Mesothelial cell of epicardium (in vitro differentiated cells): ENCODE measurements at places on chromosomes 3 and 15.

DNA sequence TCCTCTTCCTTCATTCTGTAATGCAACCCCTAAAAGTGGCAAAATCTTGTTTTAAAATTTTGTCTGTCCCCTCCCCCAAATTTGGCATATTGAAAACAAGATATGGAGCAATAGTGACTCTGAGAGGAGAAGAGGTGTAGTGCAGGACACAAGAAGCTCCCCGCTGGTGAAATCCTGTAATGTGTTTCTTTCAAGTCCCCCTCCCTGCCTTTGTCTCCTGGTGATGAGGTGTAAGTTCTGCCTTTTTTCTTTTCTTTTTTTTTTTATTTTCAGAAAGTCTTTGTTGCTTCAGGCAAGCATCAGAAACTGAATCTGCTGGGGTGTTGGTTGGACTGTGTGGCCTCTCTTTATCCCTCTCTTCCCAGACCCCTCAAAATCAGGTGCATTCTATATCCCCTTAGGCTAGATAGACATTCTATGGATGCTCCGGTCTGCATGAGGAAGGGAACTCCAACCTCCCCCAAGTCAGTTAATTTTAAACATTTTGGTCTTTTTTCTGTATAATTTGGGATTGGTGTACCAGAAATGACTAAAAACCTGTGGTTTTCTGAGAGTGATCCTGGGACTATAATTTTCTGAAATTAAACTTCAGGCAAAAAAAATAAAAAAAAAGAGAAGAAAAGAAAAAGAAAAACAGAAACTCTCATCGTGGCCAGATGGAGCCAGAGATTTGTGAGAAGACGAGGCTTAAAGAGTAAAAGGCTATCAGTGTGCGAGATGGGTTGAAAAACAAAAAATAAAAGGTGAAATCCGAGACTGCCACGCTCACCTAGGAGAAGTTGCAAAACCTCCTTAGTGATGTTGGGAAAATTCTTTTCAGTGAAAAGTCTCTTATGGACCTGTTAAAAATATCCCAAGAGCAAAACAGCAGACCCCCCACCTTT lies 21.4 kb downstream of the ACKR2 start:
- H3K27ac ChIP-seq: no peak overlapping the region
- H3K27me3 ChIP-seq: no peaks in the 10 kb centered on the region
- no peak overlapping the region for H3K4me3 ChIP-seq
- DNase-seq: no peak

DNA sequence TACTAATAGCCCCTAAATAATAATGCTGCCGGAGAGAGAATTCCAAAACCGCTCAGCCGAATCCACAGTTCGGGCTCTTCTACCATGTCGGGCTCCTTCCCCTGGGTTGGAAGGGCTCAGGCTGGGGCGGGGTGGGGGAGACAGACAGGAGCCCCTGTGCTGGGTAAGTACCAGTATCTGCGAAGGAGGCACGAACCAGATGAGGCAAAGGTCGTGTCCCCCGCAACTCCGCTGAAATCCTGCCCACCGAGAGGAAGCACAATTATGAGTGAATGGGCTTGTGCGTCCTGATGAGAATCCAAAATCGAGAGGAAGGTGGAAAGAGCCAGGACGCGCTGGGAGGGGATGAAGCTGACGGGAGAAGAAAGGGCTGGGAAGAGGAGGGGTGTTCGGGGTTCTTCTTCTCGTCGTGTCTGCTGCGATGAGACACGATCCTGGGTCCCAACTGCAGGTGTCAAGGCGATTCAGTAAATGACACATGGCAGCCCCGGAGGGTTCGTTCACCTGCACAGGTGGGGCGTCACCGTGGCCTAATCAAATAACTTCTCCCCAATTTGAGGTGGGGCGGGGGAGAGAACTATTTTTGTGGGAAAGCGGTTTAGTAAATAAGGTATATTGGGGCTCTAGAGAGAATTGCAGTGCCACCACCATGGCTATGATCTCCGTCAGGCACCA lies 707 bp upstream of the FAM81A start:
- no peak for DNase-seq
- H3K4me1 ChIP-seq: peaks cover 14% of the 10 kb centered on the region
- H3K36me3 ChIP-seq: no peaks in the 10 kb centered on the region
- peak overlapping the region; percentile 35 for H3K27ac ChIP-seq
- peak overlapping the region; percentile 74 for H3K4me3 ChIP-seq
- H3K27me3 ChIP-seq: peaks cover 91% of the 10 kb centered on the region

DNA sequence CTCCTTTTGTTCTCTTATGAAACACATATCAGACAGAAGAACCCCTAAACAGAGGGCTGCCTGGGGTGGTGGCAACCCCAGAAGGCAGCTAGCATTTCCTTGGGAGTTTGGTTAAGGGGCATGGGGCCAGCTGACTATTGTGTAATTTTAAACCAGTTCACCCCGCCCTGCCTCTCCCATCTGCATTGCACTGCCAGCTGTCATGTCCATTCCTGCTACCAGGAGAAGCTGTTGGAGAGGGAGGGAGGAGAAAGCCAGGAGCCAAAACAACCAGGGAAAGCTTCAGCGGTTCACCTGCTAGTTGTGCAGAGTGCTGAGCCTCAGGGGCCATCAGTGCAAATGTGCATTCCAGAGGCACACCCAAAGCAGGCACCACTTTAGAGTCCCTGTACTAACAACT lies 47.6 kb upstream of the ATP1B3 start:
- no peak overlapping the region for H3K4me3 ChIP-seq
- DNase-seq: no peak

GRCh38 chr3:49903451-49904424 lies at the start of gene MST1R:
MST1R (minus strand) TSS chr3:49903873; CDS start chr3:49903609, 264 bp downstream.
- no peaks in the 10 kb centered on the region for H3K27me3 ChIP-seq
- no peaks in the 10 kb centered on the region for H3K36me3 ChIP-seq
- peak within 1 kb of the TSS; percentile 63 for H3K4me3 ChIP-seq
- H3K4me1 ChIP-seq: peaks cover 9% of the 10 kb centered on the region
- no peak within 1 kb of the TSS for H3K27ac ChIP-seq
- peak; percentile 58 for DNase-seq

- no peak for DNase-seq
- H3K27me3 ChIP-seq: peaks cover 23% of the 10 kb centered on the region
- H3K4me3 ChIP-seq: no peak overlapping the region
- H3K27ac ChIP-seq: no peak overlapping the region
- no peaks in the 10 kb centered on the region for H3K4me1 ChIP-seq
- H3K36me3 ChIP-seq: no peaks in the 10 kb centered on the region
These were observed 166.0 kb upstream of the EIF1B start for GRCh38 chr3:40143283-40144090.

DNA sequence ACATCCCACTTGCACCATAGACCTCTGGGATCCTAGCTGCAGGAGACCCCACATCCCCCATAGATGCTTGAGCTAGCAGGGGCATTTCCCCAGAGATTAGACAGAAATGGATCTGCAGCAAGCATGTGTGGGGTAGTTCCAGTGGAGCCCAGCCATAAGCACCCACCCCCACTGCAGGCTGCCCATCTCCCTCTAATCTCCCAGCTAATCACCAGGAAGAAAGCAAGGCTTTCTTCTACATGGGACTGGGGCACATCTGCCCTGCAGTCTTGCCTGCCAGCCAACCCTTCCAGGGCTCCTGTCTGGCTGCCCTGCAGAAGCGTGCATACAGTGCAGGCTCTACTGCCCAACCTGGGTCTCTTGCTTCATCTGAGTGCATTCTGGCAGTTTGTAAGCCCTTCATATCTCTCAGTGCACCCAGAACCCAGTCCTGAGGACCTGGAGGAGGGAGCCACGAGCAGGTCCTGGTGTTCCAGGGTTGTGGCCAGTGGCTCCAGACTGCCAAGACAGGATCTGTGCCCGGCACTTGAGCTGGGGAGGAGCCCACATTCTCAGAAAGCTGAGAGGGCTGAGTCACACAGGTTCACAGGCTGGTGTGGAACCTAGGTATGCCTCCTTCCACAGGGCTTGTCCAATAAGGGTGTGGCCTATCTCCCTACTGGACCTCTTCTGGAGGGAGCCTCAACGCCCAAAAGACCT lies 49.9 kb upstream of the IGSF11 start:
- no peak overlapping the region for H3K27ac ChIP-seq
- no peaks in the 10 kb centered on the region for H3K36me3 ChIP-seq
- H3K4me3 ChIP-seq: no peak overlapping the region
- no peak for DNase-seq
- no peaks in the 10 kb centered on the region for H3K4me1 ChIP-seq

GRCh38 chr15:62847900-62848489 lies 194.6 kb upstream of the TPM1 start:
- peaks cover 59% of the 10 kb centered on the region for H3K4me1 ChIP-seq
- H3K27me3 ChIP-seq: no peaks in the 10 kb centered on the region
- H3K27ac ChIP-seq: peak overlapping the region; percentile 59
- H3K36me3 ChIP-seq: no peaks in the 10 kb centered on the region

DNA sequence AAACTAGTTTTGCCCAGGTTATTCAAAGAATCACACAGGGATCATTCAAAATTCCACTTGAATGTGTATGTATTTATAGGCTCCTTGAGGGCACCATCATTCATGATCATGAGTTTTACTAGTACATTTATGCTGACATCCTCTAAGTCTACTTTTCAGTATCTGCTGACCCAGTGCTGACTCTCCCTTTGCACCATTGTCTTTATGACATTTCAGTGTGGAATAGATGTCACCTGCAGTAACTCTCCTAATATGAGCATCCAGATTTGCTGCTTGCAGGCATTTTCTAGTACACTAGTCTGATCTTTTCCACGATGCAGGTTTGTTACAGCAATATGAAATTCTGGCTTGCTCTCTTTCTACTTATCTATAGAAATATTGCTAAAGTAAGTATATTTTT lies 1603.5 kb downstream of the SI start:
- H3K4me3 ChIP-seq: no peak overlapping the region
- H3K4me1 ChIP-seq: no peaks in the 10 kb centered on the region
- no peak overlapping the region for H3K27ac ChIP-seq
- peaks cover 2% of the 10 kb centered on the region for H3K36me3 ChIP-seq

- H3K4me1 ChIP-seq: peaks cover 20% of the 10 kb centered on the region
- no peak for DNase-seq
- peaks cover 15% of the 10 kb centered on the region for H3K36me3 ChIP-seq
- H3K27ac ChIP-seq: no peak overlapping the region
- H3K27me3 ChIP-seq: no peaks in the 10 kb centered on the region
These were observed 33.2 kb downstream of the ITGB5 start for GRCh38 chr3:124854009-124854408.

DNA sequence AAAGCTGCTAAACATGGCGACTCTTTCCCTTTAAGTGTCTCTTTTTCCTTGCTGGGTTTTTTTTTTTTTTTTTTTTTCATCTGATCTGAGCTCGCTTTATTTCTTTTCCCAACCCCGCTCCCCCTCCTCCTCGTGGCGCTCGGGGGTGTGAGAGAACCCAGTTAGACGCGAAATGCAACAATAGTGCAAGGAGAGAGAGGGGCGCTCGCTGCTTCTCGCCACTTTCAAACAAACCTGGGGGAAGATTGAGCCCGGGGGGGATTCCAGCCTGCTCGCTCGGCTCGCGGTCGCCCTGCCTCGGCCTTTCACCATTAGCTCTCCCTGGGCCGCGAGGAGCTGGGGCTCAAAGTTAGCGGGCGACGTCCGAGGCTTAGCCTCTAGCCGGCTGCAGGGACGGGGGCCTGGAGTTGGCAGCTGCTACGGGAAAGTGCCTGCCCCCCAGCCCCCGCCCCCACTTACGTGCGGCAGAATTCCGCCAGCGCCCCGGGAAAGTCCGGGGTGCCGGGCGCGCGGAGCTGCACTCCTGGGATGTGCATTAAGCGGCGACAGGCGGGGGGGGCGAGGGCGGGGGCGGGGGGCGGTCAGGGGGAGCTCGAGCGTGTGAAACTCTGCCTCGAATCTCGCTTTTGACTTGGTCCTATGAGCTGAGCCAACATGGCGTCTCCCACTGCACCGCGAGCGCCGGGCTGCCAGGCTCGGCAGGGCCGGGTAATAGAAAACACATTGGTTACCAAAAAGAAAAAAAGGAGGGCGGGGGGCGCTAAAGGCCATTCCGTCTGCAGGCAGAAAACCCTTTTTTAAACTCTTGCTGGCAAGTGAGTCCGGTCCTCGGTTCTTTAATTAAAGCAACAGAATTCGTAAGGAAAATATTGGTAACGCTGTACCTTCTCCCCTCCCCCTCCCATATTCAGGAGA lies 10.4 kb downstream of the NR2F2 start:
- peak overlapping the region; percentile 98 for H3K27ac ChIP-seq
- H3K36me3 ChIP-seq: peaks cover 27% of the 10 kb centered on the region
- peak overlapping the region; percentile 89 for H3K4me3 ChIP-seq
- no peak for DNase-seq

DNA sequence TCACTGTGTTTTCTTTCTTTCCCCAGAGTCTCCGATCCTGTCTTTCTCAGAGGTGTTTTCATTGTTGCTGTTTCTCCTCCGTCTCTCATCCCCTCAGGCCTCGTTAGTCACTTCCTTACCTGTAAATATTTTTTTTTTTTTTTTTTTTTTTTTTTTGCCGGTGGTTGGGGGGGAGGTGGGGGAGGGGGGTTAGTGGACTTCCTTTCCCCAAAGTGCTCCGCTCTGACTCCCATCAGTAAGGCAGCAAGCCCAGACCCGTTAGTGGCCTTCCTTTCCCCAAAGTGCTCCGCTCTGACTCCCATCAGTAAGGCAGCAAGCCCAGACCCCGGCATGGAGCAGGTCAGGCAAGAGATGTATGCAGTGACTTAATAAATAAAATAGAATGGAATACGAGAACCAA lies 97.1 kb upstream of the TNFAIP8L3 start:
- no peaks in the 10 kb centered on the region for H3K4me1 ChIP-seq
- H3K4me3 ChIP-seq: no peak overlapping the region
- no peaks in the 10 kb centered on the region for H3K36me3 ChIP-seq
- no peak overlapping the region for H3K27ac ChIP-seq
- no peak for DNase-seq

DNA sequence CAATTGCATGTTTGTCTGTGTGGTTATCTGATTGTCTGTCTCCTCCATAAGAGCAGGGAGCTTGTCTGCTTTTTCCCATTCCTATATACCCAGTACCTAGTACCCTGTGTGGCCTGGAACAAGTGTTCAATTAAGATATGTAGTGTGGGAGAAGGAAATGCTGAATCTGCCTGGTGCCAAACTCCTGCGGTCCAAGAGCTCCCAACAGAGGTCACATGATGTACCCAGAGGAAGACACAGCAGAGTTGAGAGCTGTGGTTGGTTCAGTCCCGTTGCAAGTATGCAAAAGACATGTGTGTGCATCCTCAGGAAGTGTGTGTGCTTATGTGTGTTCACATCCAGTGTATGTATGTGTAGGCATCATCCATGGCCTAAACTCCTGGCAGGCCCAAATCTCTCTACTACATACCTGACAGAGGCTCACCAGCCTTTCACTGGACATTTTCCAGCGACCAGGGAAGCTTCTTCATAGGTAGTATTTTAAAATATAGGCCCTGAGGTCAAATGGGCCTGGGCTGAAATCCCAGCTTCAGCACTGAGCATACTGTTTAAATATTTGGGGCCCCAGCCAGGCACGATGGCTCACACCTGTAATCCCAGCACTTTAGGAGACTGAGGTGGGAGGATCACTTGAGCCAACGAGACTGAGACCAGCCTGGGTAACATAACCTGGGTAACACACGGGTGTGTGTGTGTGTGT lies 34.0 kb upstream of the ITGA11 start:
- no peak for DNase-seq
- peaks cover 12% of the 10 kb centered on the region for H3K27me3 ChIP-seq
- no peaks in the 10 kb centered on the region for H3K4me1 ChIP-seq
- H3K27ac ChIP-seq: no peak overlapping the region

DNA sequence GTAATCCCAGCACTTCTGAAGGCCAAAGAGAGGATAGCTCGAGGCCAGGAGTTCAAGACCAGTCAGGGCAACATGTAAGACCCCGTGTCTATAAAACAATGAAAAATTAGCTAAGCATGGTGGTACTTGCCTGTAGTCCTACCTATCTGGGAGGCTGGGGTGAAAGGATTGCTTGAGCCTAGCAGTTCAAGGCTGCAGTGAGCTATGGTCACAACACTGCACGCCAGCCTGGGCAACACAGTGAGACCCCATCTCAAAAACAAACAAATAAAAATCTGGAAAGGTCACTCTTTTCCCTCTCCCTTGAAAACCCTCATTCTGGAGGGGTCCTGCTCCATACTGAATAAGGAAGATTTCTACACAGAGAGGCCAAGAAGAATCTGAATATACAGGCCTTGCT lies 43.5 kb upstream of the ZNF280D start:
- peaks cover 1% of the 10 kb centered on the region for H3K27me3 ChIP-seq
- peaks cover 5% of the 10 kb centered on the region for H3K4me1 ChIP-seq
- no peak for DNase-seq
